ENCODE measurements at places on chromosomes 1 and 21. TPM values are rescaled to one million over a fixed set of nuclear protein-coding genes. Genes with fewer than 3 reads are reported as not detected.

DNA sequence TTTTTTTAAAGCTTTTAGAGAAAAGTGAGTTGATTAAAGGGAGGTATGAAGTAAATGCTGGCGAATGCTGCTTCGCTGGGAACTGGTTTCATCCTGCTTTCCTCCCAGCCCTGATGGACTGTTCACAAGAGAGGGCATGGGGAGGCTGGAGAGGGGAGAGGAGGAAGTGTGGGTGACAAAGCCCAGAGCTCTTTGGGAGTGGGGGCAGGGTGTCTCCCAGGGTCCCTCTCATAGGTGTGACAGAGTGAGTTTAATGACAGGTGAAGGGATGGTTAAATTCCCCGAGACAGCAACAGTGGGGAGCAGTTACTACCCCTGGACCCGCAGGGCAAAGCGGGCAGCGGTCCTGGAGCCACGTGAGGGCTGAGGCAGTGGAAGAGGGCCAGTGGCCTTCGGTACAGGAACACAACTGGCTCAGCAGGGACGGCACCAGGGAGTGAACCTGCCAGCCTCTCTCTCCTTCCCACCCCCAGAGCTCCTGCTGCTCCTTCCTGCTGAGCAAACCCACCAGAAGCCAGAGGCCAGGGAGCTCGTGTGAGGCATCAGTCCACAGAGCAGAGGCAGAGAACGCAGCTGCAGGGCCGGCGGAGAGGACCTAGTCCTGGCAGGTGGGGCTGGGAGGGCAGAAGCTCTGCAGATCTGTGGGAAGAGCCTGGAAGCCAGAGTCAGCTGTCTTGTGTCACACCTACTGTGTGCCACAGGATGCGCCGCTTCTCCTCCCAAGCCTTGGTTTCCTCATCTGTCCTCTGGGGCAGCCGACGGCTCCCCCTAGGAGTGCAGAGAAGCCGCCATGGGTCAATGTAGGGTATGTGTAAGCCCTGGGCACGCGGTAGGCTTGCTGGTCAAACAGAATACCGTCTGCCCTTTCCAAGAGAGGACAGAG, 20.9 kb upstream of the LRP8 start:
- H3K4me3 ChIP-seq, result no peak overlapping the region
- no peaks in the 10 kb centered on the region for H3K36me3 ChIP-seq
- no peak for DNase-seq
- no peak overlapping the region for H3K27ac ChIP-seq
- H3K4me1 ChIP-seq, result no peaks in the 10 kb centered on the region

Gene LAD1
- total RNA-seq, result not detected

Gene C1orf53
- not detected for total RNA-seq

GRCh38 chr21:31566064-31566463, 93.4 kb upstream of the SOD1 start:
- no peak overlapping the region for H3K4me3 ChIP-seq
- H3K4me1 ChIP-seq, result no peaks in the 10 kb centered on the region
- no peaks in the 10 kb centered on the region for H3K27me3 ChIP-seq
- H3K27ac ChIP-seq, result no peak overlapping the region

Gene SH2D1B
- total RNA-seq, result not detected

Gene LAMTOR2
- total RNA-seq, result 7.0 TPM

DNA sequence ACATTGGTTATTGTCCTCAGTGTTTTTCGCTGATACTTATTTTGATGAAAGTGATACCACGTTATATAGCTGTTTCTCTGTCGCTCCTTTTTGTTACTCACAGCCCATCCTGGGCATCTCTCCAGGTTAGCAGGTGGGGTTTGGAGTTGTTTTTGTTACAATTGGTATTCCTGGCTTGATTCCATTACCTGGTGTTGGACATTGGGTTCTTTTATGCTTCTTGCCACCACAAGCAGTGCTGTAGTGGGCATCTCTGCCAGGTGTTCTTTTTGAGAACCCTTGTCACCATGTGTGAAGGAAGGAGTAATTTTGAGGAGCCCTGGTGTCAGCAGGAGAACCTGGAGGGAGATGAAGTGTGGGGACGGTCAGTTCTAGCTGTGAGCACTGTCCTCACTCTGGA, 47.5 kb upstream of the PWP2 start:
- no peak for DNase-seq
- no peaks in the 10 kb centered on the region for H3K27me3 ChIP-seq
- H3K4me3 ChIP-seq, result no peak overlapping the region
- H3K4me1 ChIP-seq, result peaks cover 17% of the 10 kb centered on the region

Gene A3GALT2
- not detected for total RNA-seq

Gene FMO3
- total RNA-seq, result not detected

DNA sequence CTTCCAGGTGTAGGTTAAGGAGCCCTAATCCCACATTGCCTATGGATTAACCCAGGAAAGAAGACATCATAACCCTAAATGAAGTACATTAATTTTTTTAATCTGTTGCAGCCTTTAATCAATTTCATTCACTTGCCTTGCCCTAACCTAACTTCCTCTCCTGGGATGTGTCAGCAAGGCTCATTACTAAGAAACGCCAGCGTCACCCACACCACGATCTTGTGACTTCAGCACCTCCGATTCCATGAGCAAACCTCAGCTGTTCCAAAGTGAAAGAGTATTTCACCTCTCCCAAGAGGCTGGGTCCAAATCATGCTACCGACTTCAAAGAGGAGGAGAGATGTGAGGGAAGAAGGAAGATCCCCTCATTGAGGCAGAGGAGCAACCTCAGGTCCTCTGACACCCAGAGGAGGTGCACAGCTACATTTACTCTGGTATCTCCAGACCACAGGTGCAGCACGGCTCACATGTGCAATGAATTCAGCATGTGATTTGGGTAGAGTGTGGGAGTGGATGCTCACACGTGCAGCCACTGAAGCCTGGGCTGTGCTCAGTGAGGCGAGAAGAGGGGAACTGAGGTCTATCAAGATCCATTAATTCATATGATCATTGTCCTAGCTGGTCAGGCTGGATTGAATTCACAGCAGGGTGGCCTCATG, 134.1 kb downstream of the SLC30A10 start:
- H3K27ac ChIP-seq, result no peak overlapping the region
- no peaks in the 10 kb centered on the region for H3K4me1 ChIP-seq
- H3K27me3 ChIP-seq, result no peaks in the 10 kb centered on the region

Gene PODN
- not detected for total RNA-seq

DNA sequence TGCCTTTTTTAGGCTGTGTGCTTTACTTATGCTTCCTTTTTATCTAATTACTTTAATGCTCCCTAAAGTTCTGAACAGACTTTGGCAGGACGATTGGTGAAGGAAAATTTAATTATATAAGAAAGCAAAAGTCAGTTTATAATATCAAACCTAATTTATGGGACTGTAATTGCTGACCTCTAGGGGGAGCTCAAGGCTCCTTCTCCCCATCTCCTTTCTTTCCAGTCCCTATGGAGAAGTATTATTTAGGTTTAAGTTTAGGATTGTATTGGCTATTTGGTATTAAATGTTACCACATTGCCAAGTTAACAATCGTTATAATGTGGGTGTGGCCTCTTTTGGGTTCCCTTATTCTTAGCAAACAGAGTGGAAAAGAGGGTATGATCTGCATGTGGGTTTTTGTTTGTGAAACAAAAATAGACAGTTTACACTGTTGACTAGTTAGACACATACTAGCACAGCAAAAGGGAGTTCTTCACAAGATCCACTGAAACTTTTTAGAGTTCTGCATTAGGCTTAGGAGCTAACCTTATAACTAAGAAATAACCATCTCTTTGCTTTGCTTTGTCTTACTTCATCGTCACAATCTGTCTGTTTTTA, 48.2 kb upstream of the TNFSF4 start:
- H3K4me1 ChIP-seq, result no peaks in the 10 kb centered on the region
- no peaks in the 10 kb centered on the region for H3K36me3 ChIP-seq
- no peak overlapping the region for H3K27ac ChIP-seq
- no peak overlapping the region for H3K4me3 ChIP-seq
- no peaks in the 10 kb centered on the region for H3K27me3 ChIP-seq

DNA sequence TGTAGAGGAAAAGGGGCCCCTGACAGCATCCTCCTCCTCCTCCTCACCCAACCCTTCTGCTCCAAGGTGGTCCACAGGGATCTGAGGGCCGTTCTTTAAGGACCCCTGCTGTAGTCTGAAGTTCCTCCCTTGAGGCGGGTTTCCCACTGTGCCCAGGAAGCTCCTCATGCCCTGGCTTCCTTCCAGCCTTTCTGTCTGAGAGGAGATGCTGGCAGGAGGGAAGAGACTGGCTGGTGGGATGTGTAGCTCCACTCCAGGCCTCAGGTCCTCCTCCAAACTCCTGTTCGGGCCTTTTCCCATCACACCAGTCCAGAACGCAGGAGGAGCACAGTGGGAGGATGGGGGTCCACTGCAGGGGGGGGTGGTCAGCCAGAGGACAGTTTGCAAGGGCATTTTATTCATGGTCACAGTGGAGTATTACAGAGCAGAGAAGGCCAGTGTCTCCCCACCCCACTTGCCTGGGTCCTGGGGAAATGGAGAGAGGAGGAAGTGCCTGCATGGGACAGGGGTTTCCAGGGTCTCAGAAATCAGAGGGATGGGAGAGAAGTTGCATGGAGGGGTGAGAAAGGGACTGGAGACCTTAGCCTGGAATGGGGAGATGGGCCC, 7.8 kb downstream of the ETV3L start:
- peaks cover 2% of the 10 kb centered on the region for H3K27me3 ChIP-seq
- H3K4me1 ChIP-seq, result peaks cover 7% of the 10 kb centered on the region
- H3K4me3 ChIP-seq, result no peak overlapping the region
- no peak overlapping the region for H3K27ac ChIP-seq
- H3K36me3 ChIP-seq, result no peaks in the 10 kb centered on the region

- no peak overlapping the region for H3K27ac ChIP-seq
- no peak for DNase-seq
- H3K4me3 ChIP-seq, result no peak overlapping the region
- no peaks in the 10 kb centered on the region for H3K36me3 ChIP-seq
- no peaks in the 10 kb centered on the region for H3K4me1 ChIP-seq
Measured at GRCh38 chr1:191709215-191709614, 449.0 kb upstream of the RGS18 start.

Gene RNU1-3
- total RNA-seq, result 4,982 TPM

DNA sequence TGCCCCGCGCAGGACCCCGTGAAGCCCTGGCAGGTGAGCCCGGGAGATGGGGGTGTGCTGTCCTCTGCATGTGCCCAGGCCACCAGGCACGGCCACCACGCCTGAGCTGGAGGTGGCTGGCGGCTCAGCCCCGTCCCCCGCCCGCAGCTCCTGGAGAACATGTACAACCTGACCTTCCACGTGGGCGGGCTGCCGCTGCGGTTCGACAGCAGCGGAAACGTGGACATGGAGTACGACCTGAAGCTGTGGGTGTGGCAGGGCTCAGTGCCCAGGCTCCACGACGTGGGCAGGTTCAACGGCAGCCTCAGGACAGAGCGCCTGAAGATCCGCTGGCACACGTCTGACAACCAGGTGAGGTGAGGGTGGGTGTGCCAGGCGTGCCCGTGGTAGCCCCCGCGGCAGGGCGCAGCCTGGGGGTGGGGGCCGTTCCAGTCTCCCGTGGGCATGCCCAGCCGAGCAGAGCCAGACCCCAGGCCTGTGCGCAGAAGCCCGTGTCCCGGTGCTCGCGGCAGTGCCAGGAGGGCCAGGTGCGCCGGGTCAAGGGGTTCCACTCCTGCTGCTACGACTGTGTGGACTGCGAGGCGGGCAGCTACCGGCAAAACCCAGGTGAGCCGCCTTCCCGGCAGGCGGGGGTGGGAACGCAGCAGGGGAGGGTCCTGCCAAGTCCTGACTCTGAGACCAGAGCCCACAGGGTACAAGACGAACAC, 1.8 kb downstream of the TAS1R3 start:
- H3K27ac ChIP-seq, result no peak overlapping the region
- H3K4me1 ChIP-seq, result peaks cover 5% of the 10 kb centered on the region
- H3K27me3 ChIP-seq, result no peaks in the 10 kb centered on the region

Data from CD4-positive, alpha-beta T cell (primary cell).